Activated CD8-positive, alpha-beta memory T cell treated with anti-CD3 and anti-CD28 coated beads, Interleukin-2, amount 10 ng/mL, durations not matched to agents 7 days and 5 days (primary cell): ENCODE measurements at places on chromosomes 2 and 18. TPM values are rescaled to one million over a fixed set of nuclear protein-coding genes. Genes with fewer than 3 reads are reported as not detected.

DNA sequence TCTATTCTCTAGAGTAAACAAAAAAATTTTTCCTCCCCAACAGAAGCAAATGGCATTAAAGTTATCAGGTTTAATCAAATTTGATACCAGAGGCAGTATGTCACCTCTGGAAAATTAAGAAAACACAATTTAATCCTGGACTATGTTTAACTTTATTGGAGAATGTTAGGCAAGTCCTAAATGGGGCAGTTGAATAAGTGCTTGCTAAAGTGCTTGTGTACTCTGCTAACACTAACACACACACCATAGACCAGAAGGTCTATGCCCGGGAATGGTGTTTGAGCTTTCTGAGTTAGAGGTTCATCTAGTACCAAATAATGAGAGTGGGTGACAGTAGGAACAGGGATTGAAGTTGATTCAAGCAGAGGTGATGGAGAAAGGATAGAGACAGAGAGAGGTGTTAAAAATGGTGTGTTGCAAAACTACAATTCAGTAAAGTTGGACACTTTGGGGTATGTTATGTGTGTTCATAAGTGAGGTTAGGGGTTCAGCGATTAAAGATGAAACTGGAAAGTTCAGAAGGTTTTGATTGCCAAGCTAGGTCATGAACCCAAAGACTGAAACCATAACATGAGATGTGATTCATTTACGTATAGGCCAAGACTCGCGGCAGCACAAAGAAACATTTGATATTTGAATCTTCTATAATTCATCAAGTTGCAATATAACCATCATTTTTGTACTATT, 40.5 kb upstream of the PEX13 start:
- no peak for DNase-seq

DNA sequence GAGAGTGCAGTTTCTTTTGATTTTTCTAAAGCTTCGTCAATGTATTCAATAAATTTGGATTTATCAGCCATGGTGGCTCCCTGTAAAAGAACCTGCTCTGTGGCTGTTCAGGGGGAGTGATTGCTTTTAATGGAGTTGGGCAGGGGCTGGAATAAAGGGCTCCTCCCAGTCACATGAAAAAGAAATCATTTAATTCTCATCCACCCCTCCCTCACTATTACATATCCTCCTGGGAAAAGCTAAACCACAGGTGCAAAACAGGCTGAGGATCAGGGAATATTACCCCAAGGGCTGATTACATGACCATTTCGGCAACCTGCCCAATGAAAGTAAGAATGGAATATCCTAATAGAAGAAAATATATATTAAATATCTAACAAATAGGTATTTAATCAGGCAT, at the start of gene SULT6B1:
Gene SULT6B1 (minus strand): TSS at position 101 of the 400 bp plus-strand sequence. CDS start 30 bp downstream, at position 71.
- DNase-seq = no peak

GRCh38 chr2:144151405-144151804, 368.5 kb downstream of the ZEB2 start:
- DNase-seq = no peak

DNA sequence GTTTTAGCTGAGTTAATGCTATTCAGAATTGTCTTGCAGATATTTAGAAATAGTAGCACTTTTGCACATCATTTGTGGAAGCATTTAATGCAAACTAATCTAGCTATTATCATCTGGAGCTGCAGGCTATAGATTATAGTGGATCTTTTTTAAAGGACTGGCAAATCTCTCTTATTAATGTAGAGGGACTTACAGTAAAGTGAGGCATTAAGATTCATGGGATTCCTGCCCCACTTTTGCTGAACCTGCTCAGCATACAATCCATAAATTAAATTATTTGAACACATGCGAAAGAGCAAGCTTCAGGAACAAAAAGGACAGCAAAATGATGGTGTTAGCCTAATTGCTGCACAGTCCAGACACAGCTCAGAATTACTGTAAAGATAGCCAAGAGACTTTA, 477.7 kb downstream of the DCDC2C start:
- DNase-seq = no peak

SMAD4 gene
- 66.8 TPM for total RNA-seq

- no peak for DNase-seq
Measured at GRCh38 chr2:156465573-156465972, 29.4 kb downstream of the GPD2 start.
